Activated gamma-delta T cell (primary cell): ENCODE measurements at places on chromosomes 11 and 22.

- DNase-seq: no peak
These were observed 6.3 kb downstream of the TYR start for GRCh38 chr11:89184021-89184420.

- no peak for DNase-seq
These were observed 5.0 kb downstream of the SEZ6L start for GRCh38 chr22:26174280-26174679.

DNA sequence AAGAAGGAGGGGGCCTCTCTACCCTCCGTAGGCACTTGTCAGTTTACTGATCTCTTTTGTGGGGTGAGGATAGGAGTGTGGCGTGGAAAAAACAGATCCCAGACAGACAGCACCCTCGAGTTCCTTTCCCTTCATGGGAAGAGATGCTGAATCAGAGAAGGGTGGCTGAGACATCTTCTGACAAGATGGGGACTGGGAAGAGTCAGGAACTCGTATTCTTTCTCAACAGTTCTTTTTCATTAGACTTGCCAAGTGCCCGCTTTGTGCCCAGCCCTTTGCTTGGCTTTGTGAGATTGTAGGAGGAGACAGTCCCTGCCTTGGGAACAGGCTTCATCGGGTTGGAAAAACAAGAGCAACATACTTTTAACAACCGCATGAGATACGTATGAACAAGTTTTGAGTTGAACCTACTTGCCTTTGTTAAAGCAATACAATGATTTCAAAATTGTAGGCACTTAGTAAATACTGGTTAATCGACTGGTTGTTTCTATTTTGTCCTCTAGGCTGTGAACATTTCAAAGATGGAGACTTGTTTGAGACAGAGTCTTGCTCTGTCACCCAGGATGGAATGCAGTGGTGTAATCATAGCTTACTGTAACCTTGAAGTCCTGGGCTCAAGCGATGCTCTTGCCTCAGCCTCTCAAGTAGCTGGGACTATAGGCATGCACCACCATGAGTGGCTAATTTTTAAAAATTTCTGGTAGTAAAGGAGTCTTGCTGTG, 1.1 kb downstream of the RRM1 start:
- DNase-seq: no peak

DNA sequence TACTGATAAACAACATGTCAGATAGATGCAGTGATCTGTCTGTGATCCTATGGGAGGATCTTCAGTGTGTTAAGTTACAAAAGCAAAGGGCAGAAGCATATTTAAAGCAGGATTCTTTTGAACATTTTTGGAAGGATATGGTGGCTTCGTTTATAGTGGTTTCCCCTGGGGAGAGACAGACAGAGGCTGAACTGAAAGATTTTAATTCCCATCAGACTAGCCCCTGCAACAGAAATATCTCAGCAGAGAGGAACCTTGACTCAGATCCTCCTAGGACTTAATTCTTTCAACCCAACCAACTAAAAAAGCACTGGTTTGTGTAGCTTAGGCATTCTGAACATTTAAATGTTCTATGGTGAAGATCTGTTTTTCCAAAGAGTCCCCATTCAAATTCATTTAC, 5.7 kb downstream of the CLTCL1 start:
- no peak for DNase-seq

DNA sequence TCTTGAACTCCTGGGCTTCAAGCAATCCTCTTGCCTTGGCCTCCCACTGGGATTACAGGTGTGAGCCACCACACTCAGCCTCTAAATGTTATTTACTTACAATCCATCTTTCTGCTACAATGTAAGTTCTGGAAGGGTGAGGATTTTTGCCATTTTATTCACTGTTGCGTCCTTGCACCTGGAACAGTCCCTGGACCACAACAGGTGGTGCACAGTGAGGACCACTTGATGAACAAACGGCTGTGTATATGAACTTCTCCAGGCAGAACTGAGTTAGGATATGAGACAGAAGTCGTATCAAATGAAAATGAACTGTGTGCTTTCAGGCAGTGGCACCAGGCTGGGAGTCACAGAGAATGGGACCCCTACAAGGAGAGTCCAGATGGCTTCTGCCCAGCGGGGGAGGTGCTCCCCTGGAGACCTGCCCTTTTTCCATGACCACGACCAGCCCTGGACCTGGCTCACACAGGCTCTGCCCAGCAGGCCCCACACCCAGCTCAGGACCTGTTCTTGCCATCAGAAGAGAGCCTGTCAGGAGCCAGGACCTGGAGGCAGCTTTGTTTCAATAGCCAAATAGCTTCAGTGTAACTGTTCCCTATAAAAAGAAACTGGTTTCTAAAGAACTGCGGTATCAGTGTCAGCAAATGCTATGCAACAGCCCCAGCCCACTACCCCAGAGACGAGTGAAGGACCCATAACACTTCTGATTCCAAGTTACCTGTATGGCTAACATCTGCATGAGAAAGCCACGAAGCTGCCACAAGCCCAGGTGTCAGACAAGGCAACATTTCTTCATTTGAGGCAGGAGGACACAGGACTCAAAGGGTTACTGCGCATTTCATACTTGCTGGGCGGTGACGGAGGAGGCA, 104.9 kb downstream of the MICAL3 start:
- no peak for DNase-seq

DNA sequence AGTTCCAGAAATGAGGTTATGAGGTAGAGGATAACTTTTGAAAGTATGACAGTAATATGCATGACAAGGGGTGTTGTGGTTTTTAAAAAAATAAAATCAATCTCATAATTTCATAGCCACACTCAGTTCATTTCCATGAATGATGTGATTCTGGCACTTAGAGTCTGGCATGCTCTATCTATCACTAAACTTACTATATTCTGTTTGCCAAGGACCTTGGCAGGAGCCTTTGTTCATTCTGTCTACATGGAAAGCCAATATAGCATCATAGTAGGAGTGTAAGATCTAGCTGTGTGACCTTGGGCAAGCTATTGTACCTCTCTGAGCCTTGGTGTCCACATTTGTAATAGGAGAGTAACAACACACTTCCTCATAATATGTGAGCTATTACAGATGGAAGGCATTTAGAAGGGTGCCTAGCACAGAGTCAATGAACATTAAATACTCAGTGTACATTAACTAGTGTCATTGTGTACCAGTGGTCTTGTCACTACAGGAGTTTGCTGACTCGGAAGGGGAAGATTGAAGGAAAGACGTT, 507.6 kb downstream of the SOX6 start:
- no peak for DNase-seq

- no peak for DNase-seq
These were observed 67.8 kb downstream of the TCF20 start for GRCh38 chr22:42202669-42203068.

GRCh38 chr22:31082606-31083376, 1.7 kb downstream of the SMTN start:
- no peak for DNase-seq

DNA sequence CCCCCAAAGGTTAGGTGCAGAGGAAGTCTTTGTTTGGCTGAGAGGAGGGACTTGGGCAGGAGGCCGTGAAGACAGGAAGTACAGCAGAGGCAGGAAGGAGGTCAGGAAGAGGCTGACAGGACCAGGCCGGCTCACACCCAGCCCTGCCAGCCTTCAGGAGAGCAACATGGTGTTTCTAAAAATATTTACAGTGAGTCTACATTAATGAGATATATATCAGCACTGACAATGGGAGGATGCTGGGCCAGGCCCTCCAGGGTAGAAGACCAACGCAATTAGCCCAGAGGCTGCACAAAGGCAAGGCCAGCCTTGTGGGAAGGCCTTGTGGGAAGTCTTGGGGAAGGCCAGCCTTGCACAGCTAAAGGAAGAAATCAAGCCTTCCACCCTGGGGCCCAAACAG, 7.9 kb upstream of the APLNR start:
- DNase-seq: no peak

- no peak for DNase-seq
These were observed 1.2 kb downstream of the CYTH4 start for GRCh38 chr22:37283393-37283937.

DNA sequence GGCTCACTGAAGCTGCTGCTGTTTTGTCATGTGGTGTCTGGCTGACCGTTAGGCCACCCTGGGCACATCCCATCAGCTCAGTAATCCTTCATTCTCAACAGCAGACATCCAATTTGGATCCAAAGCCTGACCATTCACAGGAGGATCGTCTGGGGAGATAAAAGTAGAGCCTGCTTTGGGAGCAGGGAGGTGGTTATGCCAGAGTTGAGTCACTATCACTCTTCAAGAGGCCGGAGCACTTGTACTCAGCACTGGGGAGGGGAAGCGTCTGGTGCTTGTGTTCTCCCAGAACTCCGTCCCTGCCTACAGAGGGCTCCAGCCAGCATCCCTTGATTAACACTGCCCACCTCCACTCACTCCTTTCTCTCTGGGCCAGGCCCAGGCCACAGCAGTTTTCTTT, 382.6 kb downstream of the OPCML start:
- DNase-seq: no peak

DNA sequence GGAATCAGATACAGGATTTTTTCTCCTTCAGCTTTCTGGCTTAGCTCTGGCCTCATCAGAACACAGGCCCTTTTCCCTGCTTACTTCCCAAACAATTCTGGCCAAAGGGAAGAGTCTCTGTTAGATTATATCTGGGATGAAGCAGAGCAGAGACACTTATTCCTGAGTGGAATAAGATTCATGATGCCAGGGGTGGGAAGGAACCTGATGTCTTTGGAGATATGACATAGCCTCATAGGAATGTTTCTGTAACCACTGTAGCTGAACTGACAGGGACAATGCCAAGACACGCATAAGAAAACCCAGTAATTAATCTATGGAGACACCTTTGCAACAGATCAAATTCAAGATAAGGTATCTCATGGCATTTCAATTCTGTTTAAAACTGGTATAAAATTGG, 177.1 kb upstream of the RAG2 start:
- DNase-seq: no peak

GRCh38 chr11:102983486-102983885, 28.0 kb upstream of the MMP13 start:
- no peak for DNase-seq

DNA sequence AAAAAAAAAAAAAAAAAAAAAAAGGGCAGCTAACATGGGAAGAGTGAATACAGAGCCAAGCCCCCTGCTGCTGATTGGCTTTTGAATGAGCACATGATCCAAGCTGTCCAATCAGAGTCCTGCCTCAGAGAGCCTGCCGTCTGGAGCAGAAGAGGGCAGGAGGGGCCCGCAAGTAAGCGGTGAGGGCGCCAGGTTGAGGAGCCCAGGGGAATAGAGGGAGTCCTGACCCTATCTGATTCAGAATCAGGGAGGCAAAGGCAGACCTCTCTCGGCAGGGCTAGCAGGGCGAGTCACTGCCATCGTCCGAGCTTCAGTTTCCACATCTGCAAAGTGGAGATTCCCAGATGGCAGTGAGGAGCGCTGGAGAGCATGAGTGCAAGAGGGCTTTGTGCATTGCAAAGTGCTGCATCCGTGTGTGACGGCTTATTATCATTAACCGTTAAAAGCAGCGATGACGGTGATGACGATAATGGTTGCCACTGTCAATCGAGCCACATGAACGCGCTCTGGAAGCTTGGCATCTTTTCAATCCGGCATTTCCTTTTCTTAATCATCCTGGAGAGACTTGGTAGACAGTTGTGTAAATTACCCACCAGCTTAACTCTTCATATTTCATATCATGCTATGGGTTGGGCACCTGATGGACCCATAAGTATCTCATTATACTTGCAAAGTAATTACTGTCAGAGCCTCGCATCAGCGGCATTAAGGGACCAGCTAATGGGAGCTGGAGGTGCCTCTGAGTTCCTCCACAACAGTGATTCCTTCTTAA, 68.6 kb upstream of the ATXN10 start:
- no peak for DNase-seq

- DNase-seq: no peak
These were observed 74.8 kb upstream of the PITPNB start for GRCh38 chr22:27993774-27994350.

DNA sequence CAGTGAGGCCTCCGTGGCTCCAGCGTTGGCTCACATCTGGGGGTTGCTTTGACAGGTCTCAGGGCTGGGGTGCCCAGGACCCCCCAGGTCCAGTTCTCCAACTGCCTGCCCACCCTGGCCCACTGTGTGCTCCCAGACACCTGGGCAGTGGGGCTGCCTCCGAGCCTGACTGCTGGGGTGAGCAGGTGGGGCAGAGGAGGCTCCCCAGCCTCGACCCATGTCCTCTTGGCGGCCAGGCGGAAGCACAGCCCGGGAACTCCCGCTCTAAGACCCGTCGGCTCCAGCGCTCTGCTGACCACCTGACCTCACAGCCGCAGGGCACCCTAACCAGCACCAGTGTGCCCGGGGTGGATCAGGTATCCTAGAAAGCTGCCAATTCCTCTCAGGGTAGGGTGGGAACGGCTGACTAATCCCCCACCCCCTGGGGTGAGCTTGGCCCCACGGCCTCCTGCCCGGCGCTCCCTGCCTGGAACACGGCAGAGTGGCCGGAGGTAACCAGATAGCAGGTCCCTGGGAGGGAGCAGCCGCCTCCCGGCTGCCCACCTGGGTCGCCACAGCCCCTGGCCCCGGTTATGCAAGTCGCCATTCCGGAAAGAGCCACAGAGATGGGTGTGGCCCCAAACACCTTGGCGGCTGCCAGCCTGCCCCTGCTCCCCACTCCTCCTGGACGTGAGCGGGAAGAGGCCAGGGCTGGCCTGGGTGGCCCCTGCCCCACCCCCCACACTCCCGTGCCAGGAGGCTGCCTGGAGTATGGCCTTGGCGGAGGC, 19.2 kb upstream of the MUC5B start:
- no peak for DNase-seq

- no peak for DNase-seq
These were observed 21.6 kb upstream of the ADSL start for GRCh38 chr22:40324468-40325305.

GRCh38 chr11:115166820-115167219, 337.4 kb downstream of the CADM1 start:
- DNase-seq: no peak

DNA sequence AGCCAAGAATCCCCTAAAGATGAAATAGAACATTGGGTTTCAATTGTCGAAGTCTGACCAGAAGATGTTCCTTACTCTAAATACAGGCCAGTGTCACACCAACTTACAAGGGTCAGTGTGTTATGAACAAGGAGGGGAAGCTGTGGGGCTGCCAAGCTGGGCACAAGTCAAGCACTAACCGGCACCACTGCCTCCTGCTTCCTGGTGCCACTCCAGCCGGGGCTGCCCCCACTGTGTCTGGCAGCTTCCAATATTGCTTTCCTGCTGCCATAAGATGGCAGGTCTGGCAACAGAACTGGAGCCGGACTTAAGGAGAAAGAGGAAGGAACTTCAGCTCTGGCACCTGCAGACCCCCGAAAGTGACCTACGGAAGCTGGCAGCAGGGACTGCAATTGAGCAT, 13.7 kb upstream of the VPS37C start:
- DNase-seq: no peak

DNA sequence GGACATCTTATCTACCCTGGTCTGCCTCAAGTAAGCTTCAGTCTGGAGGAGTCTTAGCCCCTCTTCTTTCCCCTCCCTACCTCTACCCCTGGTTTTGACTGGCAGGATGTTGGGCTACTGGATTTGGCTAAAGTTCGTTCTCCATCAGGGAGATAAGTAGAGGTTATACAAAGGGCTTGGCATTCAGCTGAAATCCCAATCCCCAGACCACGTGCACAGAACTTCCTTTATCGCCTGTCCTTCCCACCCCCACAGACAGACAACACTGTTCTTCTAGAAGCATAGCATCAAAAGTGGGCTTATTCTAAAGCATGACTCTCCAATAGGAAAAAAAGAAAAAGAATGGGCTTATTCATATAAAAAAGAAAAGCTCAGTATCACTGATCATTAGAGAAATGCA, 7.8 kb downstream of the PRG3 start:
- DNase-seq: no peak
